T-cell (primary cell): ENCODE measurements at places on chromosomes 1 and 21. TPM values are rescaled to one million over a fixed set of nuclear protein-coding genes. Genes with fewer than 3 reads are reported as not detected.
A peak's percentile ranks its signal among the peaks of the same experiment; 100 is the strongest.

DNA sequence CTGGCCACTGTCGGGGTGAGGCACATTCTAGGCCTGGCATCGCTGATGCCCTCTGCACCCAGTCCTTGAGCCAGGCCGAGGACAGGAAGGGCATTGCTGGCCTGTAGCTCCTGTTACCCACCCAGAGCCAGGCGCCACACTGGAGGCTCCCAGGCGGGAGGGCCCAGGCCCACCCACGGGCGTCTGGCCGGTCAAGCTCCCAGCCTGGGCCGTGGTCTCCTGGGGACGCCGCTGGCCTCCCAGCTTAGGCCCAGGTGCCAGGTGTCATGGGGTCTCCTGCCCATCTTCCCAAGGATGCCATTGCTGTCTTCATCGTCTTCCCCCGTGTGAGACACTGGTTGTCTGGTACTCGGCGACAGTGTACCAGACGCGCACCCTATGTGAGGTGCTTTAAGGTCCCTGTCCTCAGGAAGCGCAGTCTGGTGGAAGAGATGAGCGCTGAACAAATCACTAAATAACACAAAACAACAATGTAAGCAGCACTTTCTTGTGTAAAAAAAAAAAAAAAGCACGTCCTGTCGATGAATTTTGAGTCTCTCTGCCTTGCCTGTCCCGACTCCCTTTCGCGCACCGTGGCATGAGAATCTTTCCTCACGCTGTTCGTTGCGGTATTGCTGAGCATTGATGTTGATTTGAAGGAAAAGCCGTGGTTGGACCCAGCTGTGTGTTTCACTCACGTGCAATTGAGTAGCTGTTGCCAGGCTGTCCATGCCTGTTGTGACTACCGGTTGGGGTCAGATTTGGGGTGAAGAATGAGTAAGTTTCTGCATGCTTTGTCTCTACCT lies 27.0 kb upstream of the TRAPPC10 start:
- no peaks in the 10 kb centered on the region for H3K27me3 ChIP-seq
- peaks cover 25% of the 10 kb centered on the region for H3K36me3 ChIP-seq
- DNase-seq = no peak
- H3K27ac ChIP-seq = no peak overlapping the region
- peaks cover 3% of the 10 kb centered on the region for H3K4me1 ChIP-seq

DNA sequence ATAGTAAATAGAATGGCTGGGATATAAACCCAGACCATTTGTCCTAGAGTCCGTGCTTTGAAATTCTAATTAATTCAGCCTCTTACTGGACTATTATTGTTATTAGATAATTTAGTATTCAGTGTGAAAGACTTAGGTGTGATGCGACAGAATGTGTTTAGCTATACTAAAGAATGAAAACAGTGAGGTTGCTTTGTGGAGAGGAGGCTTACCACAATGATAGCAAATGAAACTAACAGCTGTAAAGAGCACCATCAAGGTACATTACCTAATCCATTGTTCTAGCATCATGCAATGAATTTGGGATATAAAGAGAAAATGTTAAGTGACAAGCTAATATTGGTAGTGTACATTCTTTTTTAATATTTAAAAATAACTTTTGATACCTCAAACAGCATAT lies 911.1 kb downstream of the KCNT2 start:
- H3K27ac ChIP-seq = no peak overlapping the region
- no peaks in the 10 kb centered on the region for H3K27me3 ChIP-seq
- H3K36me3 ChIP-seq = no peaks in the 10 kb centered on the region
- no peak for DNase-seq
- no peak overlapping the region for H3K4me3 ChIP-seq

GRCh38 chr1:42981255-42981805 lies 22.7 kb upstream of the SLC2A1 start:
- H3K4me3 ChIP-seq = no peak overlapping the region
- H3K36me3 ChIP-seq = no peaks in the 10 kb centered on the region
- peaks cover 10% of the 10 kb centered on the region for H3K27me3 ChIP-seq
- H3K4me1 ChIP-seq = no peaks in the 10 kb centered on the region

FAM72B gene
- total RNA-seq = 0.56 TPM

DNA sequence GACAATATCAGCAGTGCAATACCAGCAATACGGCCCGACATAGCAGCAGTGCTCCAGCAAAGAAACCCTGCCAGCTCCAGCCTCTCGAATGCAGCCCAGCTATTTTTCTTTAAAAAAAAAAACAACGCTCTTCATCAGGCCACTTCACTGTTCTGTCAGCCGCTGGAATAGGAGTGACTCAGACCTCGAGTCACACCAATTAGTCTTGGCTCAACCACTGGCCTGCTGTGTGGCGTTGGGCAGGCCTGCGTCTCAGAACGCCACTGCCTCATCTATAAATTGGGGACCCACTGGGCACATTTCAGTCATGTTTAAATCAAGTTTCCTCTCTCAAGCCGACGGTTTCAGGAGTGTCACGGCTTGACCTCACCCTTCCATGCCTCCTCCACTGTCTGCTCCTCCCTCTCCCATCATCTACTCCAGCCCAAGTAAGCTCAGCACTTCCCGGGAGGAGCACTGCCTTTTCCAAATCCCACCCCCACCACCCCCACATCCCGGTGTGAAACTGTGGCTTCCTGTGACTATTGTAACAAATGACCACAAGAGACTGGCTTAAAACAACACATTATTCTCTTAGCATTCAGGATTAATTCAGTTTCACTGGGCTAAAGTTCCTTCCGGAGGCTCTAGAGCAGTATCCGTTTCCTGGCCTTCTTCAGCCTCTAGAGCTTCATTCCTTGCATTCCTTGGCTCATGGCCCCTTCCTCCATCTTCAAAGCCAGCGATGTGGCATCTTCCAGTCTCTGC lies 71.9 kb upstream of the EFHD2 start:
- no peak for DNase-seq
- H3K4me1 ChIP-seq = no peaks in the 10 kb centered on the region
- H3K36me3 ChIP-seq = no peaks in the 10 kb centered on the region
- no peak overlapping the region for H3K4me3 ChIP-seq
- H3K27ac ChIP-seq = no peak overlapping the region

GRCh38 chr1:166703726-166704462 lies 135.4 kb upstream of the POGK start:
- H3K27ac ChIP-seq = no peak overlapping the region
- H3K4me1 ChIP-seq = no peaks in the 10 kb centered on the region
- H3K27me3 ChIP-seq = no peaks in the 10 kb centered on the region
- no peak overlapping the region for H3K4me3 ChIP-seq

DNA sequence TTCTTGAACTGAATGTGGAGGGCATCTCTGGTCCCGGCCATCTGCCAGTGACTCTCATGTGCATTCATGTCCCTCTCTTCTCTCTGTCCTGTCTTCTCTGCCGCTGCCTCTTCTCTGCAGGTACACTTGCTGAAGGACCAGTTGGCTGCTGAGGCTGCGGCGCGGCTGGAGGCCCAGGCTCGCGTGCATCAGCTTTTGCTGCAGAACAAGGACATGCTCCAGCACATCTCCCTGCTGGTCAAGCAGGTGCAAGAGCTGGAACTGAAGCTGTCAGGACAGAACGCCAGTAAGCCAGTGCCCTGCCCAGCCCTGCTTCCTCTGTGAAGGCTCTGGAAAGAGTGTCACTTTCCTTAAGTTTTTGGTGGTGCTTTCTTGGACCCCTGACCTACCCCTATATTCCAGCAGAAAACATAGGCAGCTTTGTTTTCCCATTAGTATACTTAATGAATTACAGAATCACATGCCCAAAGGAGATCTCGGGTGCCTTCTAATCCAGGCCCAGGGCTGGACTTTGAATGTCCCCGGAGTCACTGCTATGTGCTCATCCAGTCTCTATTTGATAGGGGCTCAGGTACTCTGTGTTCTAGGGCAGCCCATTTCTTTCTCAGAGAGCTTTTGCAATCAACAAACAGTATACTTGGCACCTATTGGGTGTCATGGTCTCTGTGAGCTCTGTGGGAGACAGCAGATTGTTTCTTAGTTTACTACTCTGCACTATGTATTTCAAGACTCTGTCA lies 11.2 kb downstream of the SPATA46 start:
- H3K27ac ChIP-seq = no peak overlapping the region
- H3K4me3 ChIP-seq = no peak overlapping the region
- H3K27me3 ChIP-seq = peaks cover 20% of the 10 kb centered on the region
- no peaks in the 10 kb centered on the region for H3K4me1 ChIP-seq
- no peaks in the 10 kb centered on the region for H3K36me3 ChIP-seq
- no peak for DNase-seq

DNA sequence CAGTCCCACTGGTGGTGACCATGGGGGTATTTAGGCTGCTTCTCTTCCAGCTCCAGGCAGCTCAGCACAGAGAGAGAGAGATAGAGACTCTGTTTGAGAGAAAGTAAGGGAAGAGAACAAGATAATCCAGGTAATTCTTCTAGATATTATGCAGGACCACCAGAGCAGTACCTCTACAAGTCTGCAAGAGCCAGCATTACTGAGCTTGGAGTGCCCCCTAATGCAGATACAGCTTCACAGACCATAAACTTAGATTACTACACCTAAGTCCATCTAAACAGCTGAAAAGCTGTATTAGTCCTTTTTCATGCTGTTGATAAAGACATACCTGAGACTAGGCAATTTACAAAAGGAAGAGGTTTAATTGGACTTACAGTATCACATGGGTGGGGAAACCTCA lies 570.3 kb downstream of the LRRIQ3 start:
- no peaks in the 10 kb centered on the region for H3K27me3 ChIP-seq
- H3K4me1 ChIP-seq = no peaks in the 10 kb centered on the region
- H3K27ac ChIP-seq = no peak overlapping the region
- no peaks in the 10 kb centered on the region for H3K36me3 ChIP-seq

AMY2B gene
- 35.4 TPM for total RNA-seq

GRCh38 chr1:112807117-112807516 lies 92.0 kb upstream of the PPM1J start:
- H3K27ac ChIP-seq = no peak overlapping the region
- H3K36me3 ChIP-seq = no peaks in the 10 kb centered on the region
- H3K4me3 ChIP-seq = no peak overlapping the region
- H3K4me1 ChIP-seq = no peaks in the 10 kb centered on the region
- H3K27me3 ChIP-seq = peaks cover 15% of the 10 kb centered on the region

DNA sequence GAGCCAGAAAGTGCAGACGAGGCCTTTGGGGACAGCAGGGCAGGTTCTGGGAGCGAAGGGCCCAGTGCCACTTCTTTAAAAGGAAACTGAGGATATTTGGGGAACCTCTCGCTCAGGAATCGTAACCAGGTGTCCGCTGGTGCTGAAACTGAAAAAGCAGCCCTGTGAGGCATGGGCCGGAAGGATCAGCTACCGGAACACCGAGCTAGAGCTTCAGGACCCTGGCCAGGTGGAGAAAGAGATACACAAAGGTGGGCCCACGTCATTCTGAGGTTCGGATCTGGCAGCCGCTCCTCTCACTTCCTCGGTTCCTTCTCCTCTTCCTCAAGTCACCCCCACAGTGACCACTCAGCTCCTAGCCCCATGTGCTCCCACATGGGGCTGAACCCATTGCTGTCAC lies 18.1 kb downstream of the MX2 start:
- DNase-seq = no peak
- no peak overlapping the region for H3K27ac ChIP-seq
- no peak overlapping the region for H3K4me3 ChIP-seq

- H3K27ac ChIP-seq = no peak overlapping the region
- no peaks in the 10 kb centered on the region for H3K36me3 ChIP-seq
- H3K4me3 ChIP-seq = no peak overlapping the region
- H3K27me3 ChIP-seq = no peaks in the 10 kb centered on the region
- no peak for DNase-seq
These were observed 40.9 kb downstream of the LAMC2 start for GRCh38 chr1:183226963-183227362.

GRCh38 chr1:53640701-53641075 lies 98.3 kb downstream of the GLIS1 start:
- H3K36me3 ChIP-seq = no peaks in the 10 kb centered on the region
- no peak for DNase-seq
- H3K4me3 ChIP-seq = no peak overlapping the region
- H3K4me1 ChIP-seq = no peaks in the 10 kb centered on the region
- H3K27me3 ChIP-seq = no peaks in the 10 kb centered on the region

HMGCS2 gene
- total RNA-seq = 0.35 TPM

GRCh38 chr1:20715406-20715805 lies 2.4 kb downstream of the KIF17 start:
- no peak for DNase-seq
- H3K4me3 ChIP-seq = no peak overlapping the region
- H3K27ac ChIP-seq = no peak overlapping the region
- peaks cover 11% of the 10 kb centered on the region for H3K4me1 ChIP-seq
- no peaks in the 10 kb centered on the region for H3K36me3 ChIP-seq

- no peaks in the 10 kb centered on the region for H3K27me3 ChIP-seq
- H3K4me1 ChIP-seq = peaks cover 10% of the 10 kb centered on the region
- no peak overlapping the region for H3K27ac ChIP-seq
These were observed 9.7 kb upstream of the GPR61 start for GRCh38 chr1:109529881-109530456.

GRCh38 chr1:148388260-148389026 lies 94.7 kb downstream of the PPIAL4G start:
- peak overlapping the region; percentile 93 for H3K27ac ChIP-seq
- H3K36me3 ChIP-seq = no peaks in the 10 kb centered on the region
- peak; percentile 84 for DNase-seq
- no peaks in the 10 kb centered on the region for H3K27me3 ChIP-seq

- peaks cover 3% of the 10 kb centered on the region for H3K36me3 ChIP-seq
- H3K27me3 ChIP-seq = no peaks in the 10 kb centered on the region
- H3K4me3 ChIP-seq = peak overlapping the region; percentile 6
- H3K27ac ChIP-seq = peak overlapping the region; percentile 77
These were observed 3.6 kb upstream of the NUP210L start for GRCh38 chr1:154158307-154159125.

CASQ2 gene
- not detected for total RNA-seq

GRCh38 chr1:19720973-19721372 lies 56.3 kb downstream of the HTR6 start:
- H3K4me1 ChIP-seq = no peaks in the 10 kb centered on the region
- H3K4me3 ChIP-seq = no peak overlapping the region
- no peak for DNase-seq
- no peaks in the 10 kb centered on the region for H3K27me3 ChIP-seq
- peaks cover 12% of the 10 kb centered on the region for H3K36me3 ChIP-seq
- H3K27ac ChIP-seq = no peak overlapping the region
